A549 treated with ZK216348 at 1 μM for 4 hours (cell line): ENCODE measurements at places on chromosomes 11 and 22. TPM values are rescaled to one million over a fixed set of nuclear protein-coding genes. Genes with fewer than 3 reads are reported as not detected.

Gene TRIM21
- 20.5 to 26.1 TPM (median 23.1 TPM) in 5 replicates for total RNA-seq

Gene DRICH1
- total RNA-seq, result 0.28 to 0.52 TPM (median 0.39 TPM) in 3 of 5 replicates, not detected in the others

Gene LIN7C
- total RNA-seq, result 3.8 to 10.1 TPM (median 5.9 TPM) in 5 replicates

Gene OSBP2
- total RNA-seq, result 7.9 to 13.0 TPM (median 10.7 TPM) in 5 replicates

Gene C11orf52
- total RNA-seq, result not detected in 5 replicates

Gene ZNF280B
- 0.74 to 1.9 TPM (median 1.5 TPM) in 5 replicates for total RNA-seq

Gene TMEM41B
- total RNA-seq, result 11.7 to 29.4 TPM (median 24.7 TPM) in 5 replicates

Gene OR10A2
- total RNA-seq, result not detected in 5 replicates

Gene CHRDL2
- total RNA-seq, result 2.2 to 6.3 TPM (median 4.6 TPM) in 5 replicates

Gene SCGB1A1
- not detected in 5 replicates for total RNA-seq

Gene C11orf87
- total RNA-seq, result not detected in 5 replicates

Gene HSD17B12
- total RNA-seq, result 58.4 to 72.4 TPM (median 66.5 TPM) in 5 replicates
